ENCODE measurements at places on chromosomes 6 and 20. TPM values are rescaled to one million over a fixed set of nuclear protein-coding genes. Genes with fewer than 3 reads are reported as not detected.
A peak's percentile ranks its signal among the peaks of the same experiment; 100 is the strongest.

DNA sequence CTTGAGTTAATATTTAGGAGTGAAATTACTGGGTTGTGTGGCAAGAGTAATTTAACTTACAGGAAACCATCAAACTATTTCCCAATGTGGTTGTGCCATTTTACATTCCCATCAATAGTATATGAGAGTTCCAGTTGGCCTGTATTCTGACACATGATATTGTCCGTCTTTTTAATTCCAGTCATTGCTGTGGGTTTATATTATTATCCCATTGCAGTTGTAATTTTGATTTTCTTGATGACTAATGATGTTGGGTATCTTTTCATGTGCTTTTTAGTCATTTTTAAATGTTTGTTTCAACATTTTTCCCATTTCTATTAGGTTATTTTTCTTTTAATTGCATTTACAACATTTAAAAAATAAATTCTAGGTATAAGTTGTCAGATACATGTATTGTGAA is 614.0 kb downstream of the UTRN start:
- no peak for DNase-seq
- no peak overlapping the region for H3K27ac ChIP-seq
- H3K36me3 ChIP-seq = no peaks in the 10 kb centered on the region
- H3K27me3 ChIP-seq = no peaks in the 10 kb centered on the region
- H3K4me1 ChIP-seq = peaks cover 12% of the 10 kb centered on the region
- H3K4me3 ChIP-seq = no peak overlapping the region

The EYS gene
- 0.40 TPM for total RNA-seq

The PERP gene
- total RNA-seq = 3.3 TPM

DNA sequence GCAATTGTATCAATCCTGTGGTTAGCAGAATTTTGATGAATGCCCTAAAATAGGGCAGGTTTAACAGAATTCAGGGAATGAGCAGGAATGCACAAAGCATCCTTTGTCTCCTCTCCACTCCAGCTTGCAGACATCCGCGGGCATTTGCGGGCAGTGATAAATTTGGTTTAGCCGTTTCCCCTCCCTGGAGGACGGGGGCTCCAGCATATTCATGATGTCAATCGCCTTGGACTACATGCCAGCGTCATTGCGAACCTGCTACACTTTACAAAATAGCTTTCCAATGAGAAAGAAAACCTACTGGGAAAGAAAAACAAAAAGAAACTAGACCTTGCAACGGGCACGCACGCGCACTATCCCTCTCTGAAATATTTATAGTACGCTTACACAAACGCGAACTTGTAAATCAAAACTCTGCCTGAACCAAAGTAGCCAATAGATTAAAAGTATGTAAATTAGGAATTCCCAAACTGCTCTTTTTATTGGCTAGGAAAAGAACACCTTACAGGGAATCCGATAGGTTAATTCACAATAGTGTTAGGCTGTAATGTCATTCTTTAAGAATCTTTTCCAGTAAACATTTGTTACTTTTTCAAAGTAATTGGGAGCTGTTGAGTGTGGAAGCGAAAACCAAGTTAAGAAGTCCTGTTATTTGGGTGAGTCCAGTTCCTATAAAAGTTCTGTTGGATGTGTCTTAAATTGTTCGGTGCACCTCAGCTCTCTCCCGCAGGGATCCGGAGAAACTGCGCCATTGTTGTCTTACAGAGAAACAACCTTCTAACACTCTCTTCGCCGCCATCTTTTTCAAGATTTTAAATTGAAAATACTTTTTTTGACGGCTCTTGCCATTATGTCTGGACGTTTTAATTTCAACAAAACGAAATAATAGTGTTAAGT is 136.7 kb downstream of the HFE start:
- peak; percentile 57 for DNase-seq
- no peak overlapping the region for H3K4me3 ChIP-seq
- H3K36me3 ChIP-seq = no peaks in the 10 kb centered on the region
- H3K27me3 ChIP-seq = no peaks in the 10 kb centered on the region

The SF3B5 gene
- 164 TPM for total RNA-seq

The RHAG gene
- total RNA-seq = not detected

GRCh38 chr6:20217891-20218290 is 5.6 kb upstream of the MBOAT1 start:
- H3K27me3 ChIP-seq = peaks cover 10% of the 10 kb centered on the region
- H3K36me3 ChIP-seq = no peaks in the 10 kb centered on the region
- no peak for DNase-seq
- peaks cover 20% of the 10 kb centered on the region for H3K4me1 ChIP-seq
- no peak overlapping the region for H3K4me3 ChIP-seq

The NKAIN2 gene
- 0.36 TPM for total RNA-seq

GRCh38 chr6:25556516-25556915 is 95.5 kb upstream of the SCGN start:
- H3K4me1 ChIP-seq = peaks cover 4% of the 10 kb centered on the region
- H3K36me3 ChIP-seq = peaks cover 2% of the 10 kb centered on the region
- H3K27me3 ChIP-seq = no peaks in the 10 kb centered on the region
- H3K27ac ChIP-seq = no peak overlapping the region

DNA sequence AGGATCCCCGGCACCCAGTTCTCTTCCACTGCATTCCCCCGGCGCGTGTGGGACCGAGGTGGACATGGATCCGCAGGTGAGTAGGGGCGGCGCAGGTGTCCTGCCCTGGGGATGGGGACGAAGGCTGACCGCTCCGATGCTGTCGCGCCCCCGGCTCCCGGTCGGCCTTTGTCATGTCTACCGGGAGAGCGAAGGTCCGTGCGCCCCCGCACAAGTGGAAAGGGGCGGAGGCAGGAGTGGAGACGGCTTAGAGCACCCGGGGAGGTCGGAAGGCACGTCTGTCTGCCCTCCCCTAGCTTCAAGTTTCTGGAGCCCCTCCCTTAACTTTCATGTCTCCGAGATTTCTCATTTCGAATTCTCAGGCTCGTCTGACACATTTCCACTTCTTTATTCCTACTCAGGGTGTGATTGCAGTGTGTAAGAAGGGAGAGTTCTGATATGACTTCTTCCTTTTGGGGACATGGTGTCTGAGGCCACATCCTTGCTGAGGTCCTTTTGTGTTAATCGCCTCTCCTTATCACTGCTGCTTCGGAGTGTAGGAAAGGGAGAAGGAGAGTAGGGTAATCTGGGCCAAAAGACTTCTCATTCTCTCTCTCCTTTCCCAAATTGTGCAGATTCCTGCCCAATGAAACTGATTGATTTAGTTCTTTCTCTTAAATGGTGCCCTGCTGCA is 435 bp downstream of the KIFC1 start:
- H3K4me3 ChIP-seq = peak overlapping the region; percentile 98
- H3K27ac ChIP-seq = peak overlapping the region; percentile 97
- H3K27me3 ChIP-seq = no peaks in the 10 kb centered on the region
- peaks cover 9% of the 10 kb centered on the region for H3K36me3 ChIP-seq

The TRIM40 gene
- not detected for total RNA-seq
